ENCODE measurements at places on chromosomes 3 and 15.

DNA sequence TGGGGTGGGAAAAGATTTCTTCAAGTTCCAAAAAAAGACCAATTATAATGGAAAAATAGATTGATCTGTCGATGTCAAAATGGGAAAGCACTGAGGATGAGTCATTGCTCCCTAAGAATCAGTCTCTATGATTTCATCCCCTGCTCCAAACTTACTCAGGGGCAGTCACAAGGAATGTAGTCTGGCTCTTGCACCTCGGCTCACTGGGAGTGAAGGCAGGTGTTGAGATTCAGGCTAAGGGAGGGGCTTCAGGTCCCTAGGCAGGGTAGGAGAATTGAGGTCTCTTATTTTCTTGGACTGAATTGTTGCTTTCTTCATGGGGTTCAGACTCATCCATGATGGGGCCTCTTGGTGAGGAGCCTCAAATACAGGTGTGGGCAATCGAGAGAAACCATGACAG, 14.2 kb downstream of the ESYT3 start:
- no peak for DNase-seq

GRCh38 chr3:174347474-174348138, 511.5 kb upstream of the NAALADL2 start:
- DNase-seq = no peak

GRCh38 chr3:195612075-195612800, 28.5 kb upstream of the APOD start:
- no peak for DNase-seq

DNA sequence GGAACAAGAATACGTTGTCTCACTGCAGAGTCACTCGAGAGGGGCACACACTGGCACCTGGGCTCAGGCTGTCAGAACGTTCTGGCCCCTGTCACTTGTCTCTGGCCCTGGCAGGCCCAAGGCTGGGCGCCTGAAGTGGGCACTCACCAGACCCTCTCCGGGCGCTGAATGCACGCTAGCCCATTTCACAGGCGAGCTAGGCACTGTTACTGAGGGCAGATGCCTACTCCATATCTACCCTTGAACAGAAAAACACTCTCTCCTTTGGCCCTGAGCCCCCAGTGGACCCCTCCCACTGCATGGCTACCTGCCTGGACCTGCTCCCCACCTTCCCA, 42.3 kb upstream of the IQSEC1 start:
- DNase-seq = no peak

DNA sequence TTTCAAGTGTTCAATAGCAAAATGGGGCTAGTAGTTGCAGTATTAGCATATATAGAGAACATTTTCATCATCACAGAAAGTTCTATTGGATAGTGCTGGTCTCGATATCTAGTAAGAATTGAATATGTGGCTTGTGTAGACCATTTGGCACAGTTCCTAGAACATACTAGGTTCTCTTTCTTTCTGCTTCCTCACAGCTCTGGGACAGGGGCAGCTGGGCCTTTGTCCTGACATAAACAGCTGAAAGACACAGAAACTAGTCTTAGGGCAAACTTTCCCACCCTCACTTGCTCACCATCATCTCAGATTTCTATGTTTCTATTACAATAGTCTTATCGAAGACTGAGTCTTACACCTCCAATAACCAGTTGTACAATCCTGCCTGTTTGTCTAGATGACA, 63.7 kb upstream of the DLG1 start:
- DNase-seq = no peak

DNA sequence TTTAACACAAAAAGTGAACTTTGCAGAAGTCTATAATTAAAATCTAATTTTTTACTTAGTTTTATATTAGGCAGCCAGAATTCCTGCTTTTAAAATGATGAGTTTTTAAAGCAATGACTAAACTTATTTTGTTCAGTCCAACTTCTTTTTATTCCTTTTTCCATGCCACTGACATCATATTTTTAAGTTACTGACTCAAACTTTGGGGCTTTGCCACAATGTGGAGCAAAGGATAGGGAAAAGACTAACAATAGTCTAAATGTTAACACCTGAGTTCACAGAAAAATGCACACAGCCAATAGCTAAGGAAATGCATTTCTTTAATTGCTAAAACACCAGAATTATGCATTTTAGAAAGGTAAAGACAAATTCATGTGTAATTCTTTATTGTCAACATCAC, 647.6 kb upstream of the DPPA4 start:
- no peak for DNase-seq

DNA sequence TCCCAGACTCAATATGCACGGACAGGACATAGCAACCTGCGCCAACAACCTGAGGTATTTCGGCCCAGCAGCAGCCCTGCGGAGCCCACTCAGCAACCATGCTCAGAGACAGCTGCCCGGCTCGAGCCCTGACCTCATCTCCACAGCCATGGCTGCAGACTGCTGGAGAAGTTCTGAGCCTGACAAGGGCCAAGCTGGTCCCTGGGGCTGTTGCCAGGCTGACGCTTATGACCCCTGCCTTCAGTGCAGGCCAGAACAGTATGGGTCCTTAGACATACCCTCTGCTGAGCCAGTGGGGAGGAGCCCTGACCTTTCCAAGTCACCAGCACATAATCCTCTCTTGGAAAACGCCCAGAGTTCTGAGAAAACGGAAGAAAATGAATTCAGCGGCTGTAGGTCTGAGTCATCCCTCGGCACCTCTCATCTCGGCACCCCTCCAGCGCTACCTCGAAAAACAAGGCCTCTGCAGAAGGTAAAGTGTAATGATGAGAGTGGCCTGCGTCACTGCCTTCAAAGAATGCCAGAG, 25.5 kb downstream of the TMEM41A start:
- DNase-seq = no peak

DNA sequence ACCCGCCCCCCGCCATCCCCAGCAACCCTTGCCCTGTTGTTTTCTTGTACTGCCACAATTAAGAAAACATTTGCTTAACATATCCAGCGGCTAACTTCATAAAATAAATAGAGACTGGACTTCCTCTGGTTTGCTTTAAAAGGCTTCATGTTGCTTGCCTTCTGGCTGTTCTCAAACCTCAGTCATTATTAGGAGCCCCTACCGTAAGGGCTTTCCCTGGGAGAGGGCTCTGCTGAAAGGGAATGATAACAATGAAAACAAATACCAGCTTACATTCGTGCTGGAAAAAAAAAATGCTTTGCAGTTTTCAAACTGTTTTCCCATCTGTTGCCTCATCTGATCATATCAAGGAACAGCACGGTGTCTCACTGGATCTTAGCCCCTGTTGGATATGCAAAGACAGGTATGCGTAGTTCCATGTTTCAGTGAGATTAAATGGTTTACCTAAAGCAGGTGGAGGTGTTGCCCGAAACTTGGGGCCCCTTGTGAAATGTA, 77.2 kb upstream of the VGLL4 start:
- DNase-seq = no peak

- DNase-seq = no peak
Observed at GRCh38 chr15:40045572-40046217, 6.7 kb upstream of the SRP14 start.

- DNase-seq = no peak
Observed at GRCh38 chr3:140441006-140441405, 236.9 kb upstream of the TRIM42 start.

Data from hematopoietic multipotent progenitor cell treated with erythropoietin and hydrocortisone succinate and interleukin-3 and kit ligand, for 8 days (in vitro differentiated cells).